ENCODE measurements at places on chromosomes 6 and 20. TPM values are rescaled to one million over a fixed set of nuclear protein-coding genes. Genes with fewer than 3 reads are reported as not detected.

PHACTR2 gene
- 23.8 TPM for total RNA-seq

- no peaks in the 10 kb centered on the region for H3K4me1 ChIP-seq
- H3K4me3 ChIP-seq: no peak overlapping the region
- no peaks in the 10 kb centered on the region for H3K27me3 ChIP-seq
- no peak overlapping the region for H3K27ac ChIP-seq
- no peak for DNase-seq
These were observed 103.5 kb upstream of the HIVEP1 start for GRCh38 chr6:11908436-11909105.

DNA sequence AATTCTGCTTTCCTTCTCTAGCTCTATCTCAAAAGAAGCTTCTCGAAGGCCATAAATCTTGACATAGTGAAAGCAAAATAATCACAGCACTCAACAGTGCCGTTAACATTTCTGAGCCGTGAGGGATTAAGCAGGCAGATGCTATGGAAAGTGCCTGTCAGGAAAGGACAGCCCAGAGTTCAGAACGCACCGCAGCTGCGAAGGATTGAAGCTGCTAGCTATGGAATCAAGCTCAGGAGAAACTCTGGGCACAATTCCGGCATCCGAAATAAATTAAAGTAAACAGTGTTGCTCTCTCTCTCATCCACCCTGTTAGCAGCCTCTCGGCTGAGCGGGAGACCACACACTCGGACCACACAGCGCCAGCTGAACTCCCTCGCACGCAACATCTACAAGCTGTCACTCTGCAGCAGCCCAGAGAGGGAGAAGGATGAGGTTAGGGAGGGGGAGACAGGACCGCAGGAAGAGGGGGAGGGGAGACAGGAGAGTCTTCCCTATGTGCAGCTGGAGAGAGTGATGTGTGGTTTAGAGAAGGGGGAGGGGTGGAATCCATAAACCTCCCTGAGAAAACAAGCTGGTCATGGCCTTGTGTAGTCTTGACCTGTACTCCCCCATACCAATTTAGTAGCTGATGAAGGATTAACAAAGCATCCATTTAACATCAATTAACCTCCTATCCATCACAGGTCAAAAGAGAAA, 9.0 kb downstream of the EXOC2 start:
- no peak overlapping the region for H3K27ac ChIP-seq
- peaks cover 12% of the 10 kb centered on the region for H3K36me3 ChIP-seq
- H3K4me3 ChIP-seq: no peak overlapping the region
- no peak for DNase-seq
- H3K4me1 ChIP-seq: peaks cover 10% of the 10 kb centered on the region

GRCh38 chr6:48412656-48413055, 301.7 kb upstream of the PTCHD4 start:
- H3K27ac ChIP-seq: no peak overlapping the region
- no peak overlapping the region for H3K4me3 ChIP-seq
- DNase-seq: no peak
- H3K36me3 ChIP-seq: no peaks in the 10 kb centered on the region
- no peaks in the 10 kb centered on the region for H3K4me1 ChIP-seq
